ENCODE measurements at places on chromosomes 1 and 21.

GRCh38 chr1:198185146-198185545 lies 28.3 kb downstream of the NEK7 start:
- DNase-seq: no peak

DNA sequence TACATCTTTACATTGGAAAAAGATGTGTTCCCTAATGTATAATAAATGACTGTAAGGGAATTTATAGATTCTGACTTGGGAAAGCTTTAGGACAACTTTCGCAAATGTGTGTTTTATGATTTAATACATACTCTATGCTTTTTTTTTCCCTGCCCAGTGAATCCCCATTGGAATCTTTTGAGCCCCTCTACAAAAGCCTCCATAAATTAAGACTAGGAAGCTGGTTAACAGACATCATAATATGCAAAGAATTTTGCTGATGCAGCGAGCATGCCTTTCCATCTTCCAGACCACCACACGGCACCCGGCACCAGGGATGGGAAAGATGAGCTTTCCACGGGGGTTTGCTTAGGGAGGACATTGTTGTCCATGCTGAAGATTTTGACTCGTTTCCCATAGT lies 156.1 kb upstream of the IVNS1ABP start:
- DNase-seq: no peak

GRCh38 chr1:154403983-154404382 lies 1.2 kb upstream of the IL6R start:
- no peak for DNase-seq

DNA sequence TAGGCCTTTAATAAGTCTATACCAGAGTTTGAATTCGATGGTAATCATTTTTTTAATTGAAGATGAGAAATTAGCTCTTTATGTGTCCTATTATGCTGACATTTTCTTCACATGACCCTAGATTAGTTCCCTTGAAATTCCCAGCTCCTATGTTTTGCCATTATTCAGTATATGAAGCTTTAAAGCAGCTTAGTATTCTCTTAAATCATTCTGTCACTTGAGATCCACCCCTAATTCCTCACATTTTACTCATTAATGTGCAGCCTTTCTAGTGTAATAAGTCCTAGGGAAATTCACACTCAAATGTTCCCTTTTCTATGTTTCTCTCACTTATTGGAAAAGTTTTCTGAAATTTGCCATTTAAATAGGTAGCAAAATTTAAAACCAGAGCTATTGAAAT lies 704.5 kb upstream of the B3GALT2 start:
- DNase-seq: no peak

- no peak for DNase-seq
Measured at GRCh38 chr21:25908495-25908894, 173.7 kb downstream of the GABPA start.

All from activated effector memory CD4-positive, alpha-beta T cell treated with Interleukin-2 at 50 U/mL for 16 hours (primary cell).